Activated CD4-positive, alpha-beta T cell treated with anti-CD3 and anti-CD28 coated beads for 4 hours (primary cell): ENCODE measurements at places on chromosomes 1 and 21.

GRCh38 chr1:80825067-80825466 lies 975.7 kb upstream of the ADGRL2 start:
- no peak for DNase-seq

DNA sequence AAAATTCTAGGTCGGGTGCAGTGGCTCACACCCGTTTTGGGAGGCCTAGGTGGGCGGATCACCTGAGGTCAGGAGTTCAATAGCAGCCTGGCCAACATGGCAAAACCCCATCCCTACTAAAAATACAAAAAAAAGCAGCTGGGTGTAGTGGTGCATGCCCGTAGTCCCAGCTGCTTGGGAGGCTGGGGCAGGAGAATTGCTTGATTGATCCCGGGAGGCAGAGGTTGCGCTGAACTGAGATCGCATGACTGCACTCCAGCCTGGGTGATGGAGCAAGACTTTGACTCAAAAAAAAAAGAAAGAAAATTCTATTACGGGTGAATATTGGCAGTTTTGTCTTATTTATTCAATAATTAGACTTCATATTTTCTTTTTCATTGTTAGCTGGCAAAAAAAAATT lies 62.1 kb downstream of the SNX7 start:
- no peak for DNase-seq

DNA sequence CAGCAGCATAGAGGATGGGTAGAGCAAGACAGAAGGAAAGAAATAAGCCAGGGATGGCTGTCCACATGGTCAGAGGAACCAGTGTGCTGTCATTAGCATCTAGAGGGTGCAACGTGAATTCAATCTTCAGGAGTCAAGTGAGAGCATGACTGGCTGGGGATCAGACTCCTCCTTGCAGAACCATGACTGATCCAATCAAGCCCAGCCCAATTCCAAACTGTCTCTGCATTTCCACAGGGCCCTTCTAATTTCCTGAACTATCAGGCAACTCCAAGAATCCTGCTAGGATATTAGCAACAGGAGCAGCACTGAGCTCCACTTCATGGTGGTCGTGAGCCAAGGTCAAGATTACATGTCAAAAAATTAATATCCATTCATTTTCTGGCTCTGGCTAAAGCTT lies 166.8 kb upstream of the CAMK1G start:
- no peak for DNase-seq

DNA sequence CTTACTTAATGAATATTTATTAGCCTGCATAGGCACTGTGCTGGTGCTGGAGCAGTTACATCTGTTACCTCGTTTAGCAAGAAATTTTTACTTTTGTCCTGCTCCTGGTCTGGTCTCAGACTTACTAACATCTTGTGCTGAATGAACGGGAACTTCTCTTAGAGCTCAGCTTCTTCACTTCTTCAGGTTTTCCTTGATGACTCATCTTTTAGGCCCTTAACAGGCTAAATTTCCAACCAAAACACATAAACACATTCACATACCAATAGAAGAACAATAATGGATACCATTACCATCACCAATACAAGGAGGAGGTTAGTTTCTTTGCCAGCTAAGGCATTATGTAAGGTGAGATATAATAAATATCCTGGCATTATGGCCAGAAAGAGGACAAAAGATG lies 68.9 kb downstream of the IFI44 start:
- no peak for DNase-seq

DNA sequence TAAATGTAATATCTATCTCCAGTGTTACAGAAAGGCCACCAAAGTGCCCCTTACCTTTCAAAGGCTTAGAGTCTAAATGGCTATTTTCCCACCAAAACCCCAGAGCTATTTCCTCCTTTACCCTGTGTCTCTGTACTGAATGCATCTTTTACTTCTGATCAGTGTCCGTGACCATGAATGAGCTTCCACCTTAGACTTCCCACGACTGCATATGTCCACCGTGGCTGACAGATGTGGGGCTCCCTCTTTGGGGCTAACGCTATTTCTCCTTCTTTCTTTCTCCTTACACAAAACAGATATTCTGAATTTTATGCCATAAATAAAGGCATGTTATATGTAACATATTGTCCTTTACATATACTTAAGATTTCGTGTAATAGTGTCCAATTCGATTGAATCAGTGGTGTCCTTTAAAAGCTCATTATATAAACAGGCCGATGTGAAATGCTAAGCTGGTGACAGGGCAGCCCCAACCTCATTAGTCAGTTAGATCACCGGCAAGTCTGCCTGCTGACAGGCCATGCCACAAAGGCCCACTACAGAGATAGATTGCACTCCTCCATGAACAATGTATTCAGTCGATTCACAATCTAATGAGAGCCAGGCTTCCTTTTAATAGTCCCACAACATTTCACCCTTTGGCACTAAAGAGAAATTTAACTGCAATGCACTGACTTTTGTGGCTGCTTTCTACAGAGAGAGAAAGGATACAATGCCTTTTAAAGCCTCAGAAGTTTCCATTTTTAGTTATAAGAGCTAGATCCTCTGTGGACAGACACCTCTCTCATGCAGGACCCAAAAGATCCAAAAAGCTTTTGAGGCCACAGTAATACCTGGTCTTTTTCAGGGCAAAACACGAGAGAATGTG lies 297.9 kb downstream of the PCP4 start:
- no peak for DNase-seq

DNA sequence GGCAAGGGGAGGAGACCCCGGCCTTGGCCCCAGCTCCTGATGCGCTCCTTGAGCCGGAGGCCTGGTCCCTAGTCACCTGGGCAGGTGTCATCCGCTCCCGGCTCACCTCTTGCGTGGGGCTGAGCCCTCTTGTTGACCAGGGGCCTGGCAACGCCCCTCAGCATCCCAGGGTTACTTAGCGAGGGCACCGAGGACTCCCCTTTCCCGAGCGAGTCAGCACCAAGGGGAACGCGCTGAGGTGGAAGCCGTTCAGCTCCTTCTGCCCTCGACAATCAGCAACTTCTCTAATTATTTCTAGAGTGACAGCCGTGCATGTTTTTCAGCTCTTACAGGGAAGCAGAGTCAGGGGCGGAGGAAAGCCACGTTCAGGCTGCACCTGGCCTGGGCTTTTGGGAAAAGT lies 522 bp downstream of the SLC45A1 start:
- DNase-seq: no peak

DNA sequence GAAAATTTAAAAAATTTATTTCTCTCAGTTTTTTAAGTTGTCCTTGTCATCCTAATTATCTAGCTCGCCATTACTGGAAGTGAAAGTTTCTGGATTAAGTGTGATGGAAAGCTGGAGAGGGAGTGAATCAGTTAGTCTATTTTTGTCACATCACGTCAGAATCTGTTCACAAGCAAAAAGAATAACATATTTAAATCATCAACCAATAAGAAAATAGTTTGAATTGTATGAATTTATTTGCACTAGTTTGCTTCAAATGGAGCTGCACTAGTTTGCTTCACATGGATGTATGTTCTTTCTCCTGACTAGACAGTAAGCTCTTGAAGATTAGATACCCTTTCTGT lies 22.8 kb downstream of the PHC2 start:
- no peak for DNase-seq

GRCh38 chr1:185158800-185159199 lies 1.8 kb downstream of the SWT1 start:
- DNase-seq: no peak

GRCh38 chr1:200625381-200625824 lies 4.9 kb upstream of the KIF14 start:
- no peak for DNase-seq

DNA sequence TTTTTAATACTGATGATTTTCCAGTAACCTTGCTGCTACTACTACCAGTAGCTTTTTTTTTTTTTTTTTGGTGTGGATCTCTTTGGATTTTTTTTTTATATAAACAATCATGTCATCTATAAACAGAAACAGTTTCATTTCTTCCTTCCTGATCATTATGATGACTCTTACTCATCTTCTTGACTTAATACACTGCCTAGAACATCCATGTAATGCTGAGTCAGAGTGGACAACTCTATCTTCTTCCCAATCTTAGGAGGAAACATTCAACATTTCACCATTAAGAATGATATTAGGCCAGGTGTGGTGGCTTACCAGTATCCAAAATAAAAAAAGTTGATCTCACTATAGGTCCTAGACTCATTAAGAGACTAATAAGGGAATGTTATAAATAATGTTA lies 69.1 kb downstream of the RUSC1 start:
- no peak for DNase-seq
